ENCODE measurements at places on chromosomes 11 and 22.

DNA sequence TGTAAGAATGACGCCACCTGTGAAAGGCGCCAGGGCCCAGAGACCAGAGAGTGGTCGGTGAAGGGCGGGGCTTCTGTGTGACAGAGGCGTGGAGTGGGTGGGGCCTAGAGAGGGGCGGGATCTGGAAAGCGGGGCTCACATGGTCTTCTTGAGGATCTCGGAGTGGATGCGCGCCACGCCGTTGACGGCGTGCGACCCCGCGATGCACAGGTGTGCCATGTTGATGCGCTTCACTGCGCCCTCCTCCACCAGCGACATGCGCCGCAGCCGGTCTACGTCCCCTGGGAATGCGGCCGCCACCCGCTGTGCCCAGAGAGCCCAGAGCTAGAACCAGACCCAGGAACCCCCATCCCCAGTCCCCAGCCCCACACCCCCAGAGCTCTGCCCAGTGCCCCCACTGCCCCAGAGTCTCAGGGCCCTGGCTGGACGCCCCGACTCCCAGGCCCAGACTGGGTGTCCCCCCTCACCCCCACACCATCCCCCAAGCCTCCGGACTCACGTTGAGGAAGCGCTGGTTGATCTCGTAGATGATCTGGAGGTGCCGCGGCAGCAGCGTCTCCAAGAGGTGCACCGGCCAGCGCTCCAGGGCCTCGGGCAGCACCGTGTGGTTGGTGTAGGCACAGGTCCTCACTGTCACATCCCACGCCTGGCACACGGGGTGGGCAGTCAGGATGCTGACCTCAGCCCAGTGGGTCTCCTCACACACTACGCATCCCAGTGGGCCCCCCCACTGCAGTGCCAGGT, 6.2 kb downstream of the PYGM start:
- no peak for DNase-seq

- no peak for DNase-seq
Observed at GRCh38 chr11:6127881-6128280, 20.4 kb downstream of the OR56B4 start.

GRCh38 chr22:20937794-20938671, 20.8 kb downstream of the CRKL start:
- DNase-seq: no peak

DNA sequence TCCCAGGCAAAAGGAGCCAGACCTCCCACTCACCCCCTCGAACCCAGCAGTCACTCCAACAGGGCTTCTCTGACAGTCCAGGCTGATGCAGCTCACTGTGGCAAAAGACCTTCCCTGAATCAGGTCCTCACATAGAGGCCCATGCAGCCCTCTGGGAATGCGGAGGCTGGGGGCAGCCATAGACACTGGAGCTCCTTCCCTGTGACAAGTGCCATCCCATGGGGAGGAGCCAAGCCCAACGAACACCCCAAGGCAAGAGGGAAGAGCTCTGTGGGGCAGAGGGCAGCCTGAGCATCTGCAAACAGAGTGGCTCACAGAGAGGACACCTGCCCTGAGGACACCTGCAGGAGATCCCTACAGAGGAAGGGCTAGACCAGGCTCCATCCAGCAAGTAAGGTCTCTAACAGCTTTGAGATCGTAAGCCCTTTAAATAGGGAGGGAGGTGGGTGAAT, at the start of gene LINC01488:
Gene LINC01488, plus strand, starts transcription at position 271 of the 452 bp plus-strand sequence.
- DNase-seq: no peak

DNA sequence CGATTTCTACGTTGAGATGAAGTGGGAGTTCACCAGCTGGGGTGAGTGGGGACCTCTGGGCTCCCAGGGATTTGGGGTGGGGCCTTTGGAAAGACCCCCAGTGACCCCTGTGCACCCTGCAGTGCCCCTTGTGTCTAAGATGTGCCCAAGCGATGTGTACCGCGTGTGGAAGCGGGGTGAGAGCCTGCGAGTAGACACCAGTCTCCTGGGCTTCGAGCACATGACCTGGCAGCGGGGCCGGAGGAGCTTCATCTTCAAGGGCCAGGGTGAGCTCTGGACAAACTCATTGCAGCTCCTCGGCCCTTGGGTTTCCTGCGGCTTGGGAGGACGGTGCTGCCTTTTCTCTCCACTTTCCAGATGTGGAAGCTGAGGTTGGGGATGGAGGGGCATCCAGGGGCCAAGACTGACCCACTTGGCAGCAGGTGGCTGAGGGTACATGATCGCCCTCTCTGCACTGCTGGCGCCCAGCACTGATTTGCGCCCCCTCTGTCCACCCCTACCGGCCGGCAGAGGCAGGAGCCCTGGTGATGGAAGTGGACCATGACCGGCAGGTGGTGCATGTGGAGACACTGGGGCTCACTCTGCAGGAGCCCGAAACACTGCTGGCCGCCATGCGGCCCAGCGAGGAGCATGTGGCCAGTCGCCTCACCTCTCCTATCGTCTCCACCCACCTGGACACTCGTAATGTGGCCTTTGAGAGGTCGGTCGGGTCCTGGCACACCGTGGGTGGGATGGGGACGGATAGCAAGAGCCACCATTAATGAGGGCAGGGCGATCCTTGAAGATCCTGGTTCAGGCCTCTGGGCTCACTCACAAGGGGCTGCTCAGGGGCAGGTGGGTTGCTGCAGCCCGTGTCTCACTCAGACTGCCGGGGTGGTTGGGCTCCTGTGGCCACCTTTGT, 2.6 kb downstream of the ANKRD13D start:
- DNase-seq: no peak

DNA sequence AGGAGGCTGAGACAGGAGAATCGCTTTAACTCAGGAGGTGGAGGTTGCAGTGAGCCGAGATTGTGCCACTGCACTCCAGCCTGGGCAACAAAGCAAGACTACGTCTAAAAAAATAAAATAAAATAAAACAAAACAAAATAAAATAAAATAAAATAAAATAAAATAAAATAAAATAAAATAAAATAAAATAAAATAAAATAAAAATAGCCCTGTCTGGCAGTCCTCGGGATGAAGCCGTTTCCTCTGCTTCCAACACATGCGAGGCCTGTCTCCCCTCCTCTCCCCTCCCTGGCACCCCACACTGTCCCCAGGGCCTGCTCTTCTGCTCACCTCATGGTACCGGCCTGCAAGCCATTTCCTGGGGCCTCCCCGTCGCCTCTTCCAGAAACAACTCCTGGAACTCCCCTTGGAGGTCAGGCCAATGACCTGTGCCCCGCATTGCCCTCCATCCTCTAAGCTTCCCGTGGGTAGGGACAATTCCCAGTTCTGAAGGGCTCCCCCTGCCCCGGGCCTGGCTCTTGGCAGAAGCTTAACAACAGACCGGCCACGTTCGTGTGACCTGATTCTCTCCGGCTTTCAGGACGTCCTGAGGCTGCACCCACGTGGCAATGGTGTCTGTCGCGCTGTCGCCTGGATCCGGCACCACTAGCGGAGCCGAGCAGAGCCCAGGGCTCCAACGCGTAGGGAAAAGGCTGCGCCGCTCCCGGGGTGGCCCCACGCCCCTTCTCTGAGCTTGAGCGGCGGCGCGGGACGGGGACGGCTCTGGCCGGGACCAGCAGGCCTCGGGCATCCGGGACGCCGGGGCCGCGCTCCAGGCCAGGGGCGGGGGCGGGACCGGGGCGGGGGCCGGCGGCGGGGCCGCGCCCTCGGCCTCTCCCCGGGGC, 456 bp upstream of the PARVB start:
- DNase-seq: peak; percentile 20

GRCh38 chr11:122679466-122679865, 23.9 kb downstream of the UBASH3B start:
- DNase-seq: no peak

GRCh38 chr11:10925149-10925926, 67.5 kb upstream of the ZBED5 start:
- no peak for DNase-seq

DNA sequence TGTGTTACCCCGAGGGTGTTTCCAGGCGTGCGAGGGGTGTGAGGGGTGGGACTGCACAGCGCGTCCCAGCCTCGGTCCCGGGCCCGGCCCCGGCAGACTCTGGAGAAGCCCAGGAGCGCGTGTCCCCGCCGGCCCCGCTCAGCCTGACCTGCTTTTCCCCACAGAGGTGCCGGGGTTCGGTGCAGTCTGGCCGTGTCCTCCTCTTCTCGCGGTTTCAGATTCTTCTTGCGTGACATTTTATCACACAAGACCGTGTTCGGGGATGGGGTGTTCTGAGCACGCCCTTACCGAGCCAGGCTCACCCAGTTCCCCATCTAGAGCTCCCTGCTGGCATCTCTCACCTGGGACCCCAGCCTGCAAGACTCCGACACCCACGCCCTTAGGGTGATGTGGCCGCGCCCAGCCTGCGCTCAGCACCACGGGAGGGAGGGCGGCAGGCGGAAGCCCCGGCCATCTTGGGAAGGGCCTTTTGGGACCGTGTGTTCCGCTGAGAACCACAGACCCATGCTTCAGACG, 775.6 kb downstream of the BRD1 start:
- DNase-seq: peak; percentile 11

DNA sequence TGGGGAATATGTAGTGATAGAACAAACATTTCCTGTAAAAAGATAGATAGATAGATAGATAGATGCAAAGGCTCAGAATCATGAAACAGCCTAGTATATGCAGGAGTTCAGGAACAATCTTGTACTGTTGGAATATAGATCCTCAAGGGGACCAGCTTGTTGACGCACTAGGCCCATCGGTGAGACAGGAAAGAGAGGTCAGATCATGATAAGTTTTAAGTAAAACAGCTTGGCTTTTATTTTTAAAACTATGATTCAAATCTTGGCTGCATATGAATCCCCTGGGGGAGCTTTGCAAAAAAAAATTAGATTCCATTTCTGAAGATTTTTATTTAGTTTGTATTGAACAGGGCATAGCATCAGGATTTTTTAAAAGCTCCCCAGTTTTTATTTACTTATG, 185.8 kb downstream of the TRPC6 start:
- DNase-seq: no peak

DNA sequence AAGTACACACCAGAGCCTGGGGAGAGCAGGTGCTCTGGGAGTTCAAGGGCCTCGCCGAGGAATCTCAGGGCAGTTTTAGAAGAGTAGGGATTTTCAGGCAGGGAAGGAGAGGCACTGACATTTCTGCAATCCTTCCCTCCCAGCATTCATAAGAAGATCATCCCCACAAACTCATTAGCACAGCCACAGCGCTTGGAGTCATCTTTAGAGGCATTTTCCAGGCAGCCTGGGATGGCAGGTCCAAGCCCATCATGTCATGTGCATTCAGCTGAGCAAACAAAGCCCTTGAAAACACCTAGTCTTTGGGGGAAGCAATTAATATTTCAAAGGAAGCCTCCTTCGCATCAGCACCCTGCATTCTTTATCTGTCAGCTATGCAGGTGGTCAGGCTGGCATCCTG, 43.8 kb downstream of the MAP6 start:
- DNase-seq: no peak

DNA sequence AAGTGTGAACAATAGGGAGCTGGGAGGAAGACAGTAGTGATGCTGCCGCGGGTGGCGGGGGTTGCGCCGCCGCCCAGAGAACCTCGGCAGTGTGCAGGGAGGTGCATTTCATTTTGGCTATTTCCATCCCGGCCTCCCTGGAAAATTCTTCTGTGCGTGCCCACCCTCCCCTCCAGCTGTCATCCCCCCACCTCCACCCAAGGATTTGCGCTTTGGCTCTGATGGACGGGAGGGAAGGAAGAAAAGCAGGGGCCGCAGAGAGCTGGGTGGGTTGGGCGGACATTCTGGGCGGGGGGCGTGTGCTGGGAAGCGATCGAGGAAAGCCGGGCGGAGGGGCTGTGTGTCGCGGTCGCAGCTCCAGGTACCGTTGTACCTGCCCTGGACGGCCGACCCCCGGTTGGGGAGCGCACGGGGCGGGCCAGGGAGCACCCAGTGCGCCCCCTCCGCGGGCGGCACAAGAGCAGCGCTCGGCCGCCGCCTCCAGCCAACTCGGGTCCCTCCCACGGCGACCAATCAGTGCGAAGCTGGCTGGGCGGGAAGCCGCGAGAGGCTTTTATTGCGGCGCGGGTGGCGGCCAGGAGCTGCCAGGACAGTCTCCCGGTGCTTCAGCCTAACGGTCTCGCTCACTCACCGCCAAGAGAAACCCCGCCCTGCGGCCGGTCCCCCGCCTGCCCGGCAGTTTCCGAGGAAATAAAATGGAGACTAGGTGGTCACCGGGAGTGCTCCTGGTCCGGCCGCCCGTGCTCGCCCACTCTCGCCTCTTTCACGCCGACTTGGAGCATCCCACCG, 1.6 kb downstream of the NCAM1 start:
- no peak for DNase-seq

GRCh38 chr11:69204246-69204940, 48.7 kb downstream of the SMIM38 start:
- DNase-seq: no peak
